Amygdala (tissue), 56 donors: ENCODE measurements at places on chromosomes 6 and 20.

DNA sequence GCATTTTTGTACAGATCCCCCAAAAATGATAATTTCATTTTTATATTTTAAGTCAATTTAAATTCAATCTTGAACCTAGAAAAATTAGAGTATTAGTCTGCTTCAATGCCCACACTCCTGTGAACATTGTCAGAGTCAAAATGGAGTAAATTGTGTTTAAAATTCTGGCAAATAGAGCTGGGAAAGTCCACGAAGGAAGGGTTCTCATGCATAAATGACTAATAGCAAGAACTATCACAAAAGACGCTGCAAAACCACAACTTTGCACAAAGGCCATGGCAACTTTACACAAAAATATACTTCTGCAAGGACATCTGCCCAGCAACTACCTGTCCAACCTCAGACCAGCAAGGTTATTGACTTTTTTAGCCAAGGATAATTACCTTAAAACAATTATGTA is 203.2 kb upstream of the SMLR1 start:
- no peak for DNase-seq

GRCh38 chr6:79101164-79101563 is 23.1 kb upstream of the PHIP start:
- DNase-seq = no peak

DNA sequence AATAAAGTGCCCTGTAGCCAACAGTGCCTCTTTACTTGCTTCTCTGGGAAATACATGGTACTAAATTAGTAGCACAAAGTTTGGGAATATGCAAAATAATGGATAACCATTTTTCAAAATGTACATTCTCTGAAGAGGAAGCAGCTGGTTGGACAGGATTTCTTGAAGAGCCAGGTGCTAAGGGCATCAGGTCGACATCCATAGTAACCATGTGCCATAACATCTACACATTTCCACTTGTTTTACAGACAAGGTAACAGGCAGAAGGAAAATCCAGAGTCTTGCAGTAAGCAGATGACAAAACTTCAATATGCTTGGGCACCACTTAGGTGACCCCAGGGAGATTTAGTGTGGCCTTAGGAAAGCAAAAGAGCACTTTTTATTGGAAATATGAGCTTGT is 36.5 kb upstream of the SMIM28 start:
- no peak for DNase-seq

DNA sequence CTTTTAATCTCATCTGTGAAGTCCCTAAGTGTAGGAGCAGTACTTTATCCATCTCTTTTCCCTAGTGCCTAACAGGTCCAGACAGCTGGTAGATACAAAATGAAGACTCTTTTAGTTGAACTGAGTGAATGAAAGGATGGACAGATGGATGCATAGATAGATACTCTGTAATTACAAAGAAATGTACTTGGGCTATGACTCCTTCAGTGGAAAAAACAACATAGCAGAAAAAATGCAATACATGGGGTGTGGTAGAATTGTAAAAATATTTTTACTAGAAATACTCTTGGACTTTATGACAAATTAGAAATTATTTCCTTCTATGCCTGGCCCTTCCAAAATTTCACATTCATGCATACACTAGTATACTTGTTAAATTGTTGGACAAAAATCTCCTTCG is 29.3 kb downstream of the KCNQ5 start:
- DNase-seq = no peak

GRCh38 chr6:164014346-164015087 is 600.0 kb downstream of the QKI start:
- no peak for DNase-seq

- no peak for DNase-seq
These were observed 3.1 kb downstream of the PBOV1 start for GRCh38 chr6:138215093-138215782.
